Hepatocyte (in vitro differentiated cells): ENCODE measurements at places on chromosomes 2 and 18.

- no peak for DNase-seq
Measured at GRCh38 chr2:129934044-129934822, 45.2 kb upstream of the RAB6C start.

DNA sequence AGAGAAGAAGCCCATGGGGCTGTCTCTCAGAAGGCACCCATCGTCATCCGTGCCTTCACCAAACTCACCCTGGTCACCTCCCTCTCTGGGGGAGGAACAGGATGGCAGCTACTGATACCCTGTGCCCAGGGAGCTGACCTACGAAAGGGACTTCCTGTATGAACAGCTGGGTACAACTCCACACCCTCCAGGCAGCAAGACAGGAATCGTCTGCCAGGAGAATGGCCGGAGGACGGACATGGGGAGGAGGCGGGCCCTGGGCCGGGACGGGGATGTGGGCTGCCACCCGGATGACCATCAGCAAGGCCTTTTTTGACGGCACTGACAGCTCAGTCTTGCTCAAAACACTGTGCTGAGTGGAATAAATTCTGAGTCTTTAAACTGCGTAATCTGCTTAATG, 243.6 kb downstream of the HDAC4 start:
- DNase-seq: no peak

DNA sequence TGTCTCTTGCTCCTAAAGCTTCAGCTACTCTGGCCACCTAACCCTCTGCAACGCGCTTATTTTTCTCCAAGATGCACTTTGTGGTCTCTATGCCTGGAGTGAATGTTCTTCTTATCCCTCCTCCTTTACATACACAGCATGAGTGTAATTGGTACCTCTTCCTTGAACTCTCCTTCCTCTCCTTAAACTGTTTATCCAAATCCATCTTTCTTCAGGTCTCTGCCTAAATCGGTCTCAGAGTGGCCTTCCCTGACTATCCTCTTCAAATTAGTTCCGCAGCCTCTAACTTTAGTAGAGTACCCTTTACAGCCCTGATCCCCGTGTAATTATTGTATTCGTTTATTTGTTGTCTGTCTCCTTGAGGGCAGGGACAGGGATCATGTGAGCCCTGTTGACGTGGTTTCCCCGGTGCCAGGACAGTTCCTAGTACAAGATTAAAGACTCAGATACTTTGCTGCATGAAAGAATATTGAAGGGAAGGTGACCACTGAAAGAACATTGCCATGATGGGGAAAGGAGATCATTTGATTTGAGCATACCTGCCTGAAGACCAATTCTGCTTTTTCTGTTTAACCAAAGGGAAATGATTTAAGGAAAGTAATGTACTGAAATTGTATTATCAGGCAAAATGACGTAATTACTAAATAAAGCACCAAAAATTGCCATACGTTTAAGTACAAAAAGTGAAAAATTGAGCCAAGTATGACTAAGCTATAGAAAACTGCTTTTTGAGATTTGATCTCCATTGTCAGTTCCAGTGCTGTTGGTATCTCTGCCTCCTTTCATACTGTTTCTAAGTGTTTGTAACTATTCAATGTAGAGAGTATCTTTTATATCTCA, 1.2 kb downstream of the CNOT9 start:
- peak; percentile 57 for DNase-seq

- DNase-seq: no peak
Measured at GRCh38 chr2:20620271-20620681, 30.6 kb downstream of the HS1BP3 start.

GRCh38 chr18:42271647-42272414, 316.8 kb downstream of the PIK3C3 start:
- DNase-seq: no peak

- DNase-seq: no peak
Measured at GRCh38 chr18:26091047-26091630, 726 bp upstream of the SS18 start.
